ENCODE measurements at places on chromosomes 7 and 10. TPM values are rescaled to one million over a fixed set of nuclear protein-coding genes. Genes with fewer than 3 reads are reported as not detected.

Gene ASB15
- not detected for total RNA-seq

Gene TMEM270
- not detected for total RNA-seq

Gene CPA5
- under 0.01 TPM for total RNA-seq

Gene MRPS33
- total RNA-seq = 14.5 TPM

Gene TET1
- 4.3 TPM for total RNA-seq

Gene TNRC18
- 4.7 TPM for total RNA-seq

Gene IL6
- total RNA-seq = 18.3 TPM
